Stimulated activated CD4-positive, alpha-beta T cell treated with anti-CD3 and anti-CD28 coated beads, Interleukin-4, amount 100 ng/mL, for 1 hour (primary cell): ENCODE measurements at places on chromosomes 12 and 14.

DNA sequence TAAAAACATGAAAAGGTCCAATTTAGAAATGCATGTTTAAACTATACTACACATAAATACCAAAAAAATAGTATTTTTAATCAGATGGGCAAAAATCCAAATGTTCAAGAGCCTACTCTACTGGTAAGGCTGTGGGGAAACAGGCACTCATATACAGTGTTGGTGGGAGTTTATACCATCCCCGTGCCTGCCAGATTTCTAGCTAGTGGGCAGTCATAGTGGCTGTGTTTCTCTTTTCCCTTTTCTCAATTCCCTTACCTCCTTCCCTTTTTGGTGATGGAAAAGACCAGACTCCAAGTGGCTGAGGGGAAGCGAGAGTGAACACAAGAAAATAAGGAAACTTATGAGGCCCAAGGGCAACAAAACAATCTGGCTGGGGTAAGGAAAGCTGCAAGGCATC lies 14.7 kb downstream of the ZNF641 start:
- DNase-seq: no peak

DNA sequence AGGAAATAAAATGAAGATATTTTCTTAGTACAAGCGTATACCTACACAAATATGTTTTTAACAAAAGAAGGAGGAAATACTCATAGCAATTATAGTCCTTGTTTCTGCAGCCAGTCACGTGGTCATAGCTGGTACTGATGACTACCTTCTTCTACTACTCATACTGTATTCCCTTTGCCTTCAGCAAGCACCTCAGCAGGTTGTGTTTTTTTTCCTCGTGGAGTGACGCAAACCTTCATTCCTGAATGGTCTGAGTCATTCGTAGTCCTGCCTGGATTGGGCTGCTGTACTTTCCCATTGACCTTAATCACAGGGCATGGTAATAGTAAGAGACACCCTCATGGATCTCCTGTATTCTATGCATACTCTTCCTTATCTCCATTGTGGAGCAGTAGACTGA lies 25.7 kb upstream of the SLC16A7 start:
- no peak for DNase-seq

- DNase-seq: no peak
Observed at GRCh38 chr12:66438601-66439000, 136.3 kb downstream of the HELB start.

DNA sequence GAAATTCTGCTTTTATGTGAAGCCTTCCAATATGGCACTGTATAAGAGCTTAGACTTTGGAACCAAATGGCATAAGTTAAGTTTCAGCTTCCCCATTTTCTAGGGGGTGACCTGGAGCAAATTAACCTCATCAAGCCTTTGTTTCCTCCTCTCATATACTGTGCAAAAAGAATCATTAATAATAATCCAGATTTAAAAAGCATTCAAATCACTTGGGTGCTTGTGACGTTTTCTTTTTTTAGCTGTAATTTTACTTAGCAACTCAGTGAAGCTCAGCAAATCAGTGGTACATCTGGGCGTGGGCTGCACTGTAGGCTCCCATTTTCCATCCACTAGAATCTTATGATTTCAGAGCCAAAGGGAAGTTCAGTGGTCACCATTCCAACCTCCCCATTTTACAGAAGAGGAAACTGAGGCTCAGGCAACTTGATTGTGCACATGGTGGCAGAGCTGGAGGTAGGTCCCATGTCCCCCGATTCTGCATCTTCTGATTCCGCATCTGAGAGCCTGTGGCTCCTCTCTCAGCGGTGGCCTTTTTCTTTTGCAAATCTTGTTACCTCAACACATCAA lies 131.2 kb downstream of the SNAPC1 start:
- DNase-seq: no peak

DNA sequence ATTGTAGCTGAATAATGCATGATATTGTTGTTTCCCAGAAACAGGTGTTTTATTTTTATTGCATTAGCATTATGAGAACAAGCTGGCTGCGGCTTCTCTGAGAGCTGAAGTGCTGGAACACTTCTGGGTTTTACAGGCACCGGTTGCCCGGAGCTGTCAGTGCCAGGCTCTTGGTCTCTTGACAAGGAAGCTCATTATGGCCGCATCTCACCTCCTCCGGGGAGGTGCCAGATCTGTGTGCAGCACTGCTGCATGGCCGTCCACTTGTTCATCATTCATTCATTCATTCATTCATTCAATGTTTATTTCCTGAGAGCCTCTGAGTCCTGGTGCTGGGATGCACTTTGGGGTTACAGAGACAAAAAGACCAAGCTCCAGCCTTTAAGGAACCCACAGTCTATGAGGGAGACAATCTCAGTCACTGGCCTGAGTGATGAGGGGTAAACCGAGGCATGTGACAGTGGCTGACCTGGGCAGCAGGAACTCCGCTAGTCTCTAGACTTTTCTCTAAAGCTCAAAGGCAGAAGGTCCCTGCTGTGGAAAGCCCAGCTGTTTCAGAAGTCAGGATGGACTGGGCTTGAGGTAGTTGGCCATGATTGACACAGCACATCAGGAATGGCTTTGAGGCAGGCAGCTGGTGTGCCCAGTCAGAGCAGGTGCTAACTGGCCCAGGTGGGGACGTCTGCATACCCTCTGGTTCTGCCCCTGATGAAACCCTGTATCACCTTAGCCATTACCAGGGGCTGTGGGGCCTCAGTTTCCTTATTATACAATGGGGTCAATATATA lies 181.0 kb downstream of the ADGRD1 start:
- no peak for DNase-seq

DNA sequence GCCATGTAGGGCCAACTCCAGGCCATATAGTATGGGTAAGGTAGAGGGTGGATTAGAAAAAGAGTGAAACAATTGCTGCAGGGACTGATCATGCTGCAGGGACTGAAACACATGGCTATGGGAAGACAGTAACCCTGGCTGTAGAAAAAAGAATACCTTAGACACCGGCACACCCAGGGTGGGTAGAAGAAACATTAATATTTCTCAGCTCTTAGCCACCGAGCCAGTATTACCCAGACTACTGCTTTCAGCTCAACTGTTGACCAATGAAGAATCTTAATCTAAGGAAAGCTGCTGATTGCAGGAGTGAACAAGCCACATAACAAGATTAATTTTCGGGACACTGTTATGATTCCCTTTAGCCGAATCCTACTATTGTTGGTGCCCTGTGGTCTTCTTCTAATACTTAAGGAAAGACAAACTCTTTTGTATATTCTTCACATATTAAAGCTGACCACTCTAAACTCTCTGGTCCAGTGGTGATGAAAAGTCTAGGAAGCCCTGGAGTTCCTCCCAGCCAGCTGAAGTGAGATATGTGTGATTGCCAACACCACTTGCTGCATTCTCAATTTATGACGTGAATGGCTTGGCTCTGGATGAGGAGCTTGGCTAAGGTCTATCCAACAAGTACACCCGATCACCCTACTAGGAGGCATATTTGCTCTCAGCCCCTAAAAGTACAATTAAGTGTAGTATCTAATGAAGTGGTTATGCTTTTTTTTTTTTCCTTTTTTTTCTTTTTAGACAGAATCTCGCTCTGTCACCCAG lies 69.2 kb downstream of the NOVA1 start:
- no peak for DNase-seq

DNA sequence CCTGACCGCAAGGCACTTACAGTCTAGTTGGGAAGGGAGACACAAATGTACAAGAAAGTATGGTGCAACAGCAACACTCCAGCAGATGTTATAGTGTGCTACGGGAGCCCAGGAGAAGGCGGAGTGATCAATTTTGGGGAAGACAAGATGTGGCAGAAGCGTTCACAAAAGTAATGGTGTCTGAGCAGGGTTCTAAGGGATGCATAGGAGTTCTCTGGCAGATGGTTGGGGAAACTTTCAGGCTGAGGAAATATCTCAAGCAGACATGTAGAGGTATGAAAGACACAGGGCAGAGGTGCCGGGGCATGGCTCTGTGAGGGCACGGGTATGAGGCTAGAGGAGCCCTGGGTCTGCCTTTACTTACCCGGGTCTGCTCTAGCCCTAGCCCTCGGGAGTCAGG lies 5.1 kb upstream of the TNFRSF1A start:
- no peak for DNase-seq

GRCh38 chr14:31371646-31372045 lies 48.7 kb downstream of the HEATR5A start:
- no peak for DNase-seq

- no peak for DNase-seq
Observed at GRCh38 chr14:60958146-60958545, 22.7 kb downstream of the TRMT5 start.

GRCh38 chr14:72169521-72169920 lies 237.3 kb downstream of the RGS6 start:
- DNase-seq: no peak

- no peak for DNase-seq
Observed at GRCh38 chr12:53939141-53940108, 794 bp downstream of the HOXC13 start.

- no peak for DNase-seq
Observed at GRCh38 chr14:33842299-33842698, 108.6 kb downstream of the EGLN3 start.

GRCh38 chr14:88252498-88252897 lies 70.6 kb downstream of the KCNK10 start:
- no peak for DNase-seq

DNA sequence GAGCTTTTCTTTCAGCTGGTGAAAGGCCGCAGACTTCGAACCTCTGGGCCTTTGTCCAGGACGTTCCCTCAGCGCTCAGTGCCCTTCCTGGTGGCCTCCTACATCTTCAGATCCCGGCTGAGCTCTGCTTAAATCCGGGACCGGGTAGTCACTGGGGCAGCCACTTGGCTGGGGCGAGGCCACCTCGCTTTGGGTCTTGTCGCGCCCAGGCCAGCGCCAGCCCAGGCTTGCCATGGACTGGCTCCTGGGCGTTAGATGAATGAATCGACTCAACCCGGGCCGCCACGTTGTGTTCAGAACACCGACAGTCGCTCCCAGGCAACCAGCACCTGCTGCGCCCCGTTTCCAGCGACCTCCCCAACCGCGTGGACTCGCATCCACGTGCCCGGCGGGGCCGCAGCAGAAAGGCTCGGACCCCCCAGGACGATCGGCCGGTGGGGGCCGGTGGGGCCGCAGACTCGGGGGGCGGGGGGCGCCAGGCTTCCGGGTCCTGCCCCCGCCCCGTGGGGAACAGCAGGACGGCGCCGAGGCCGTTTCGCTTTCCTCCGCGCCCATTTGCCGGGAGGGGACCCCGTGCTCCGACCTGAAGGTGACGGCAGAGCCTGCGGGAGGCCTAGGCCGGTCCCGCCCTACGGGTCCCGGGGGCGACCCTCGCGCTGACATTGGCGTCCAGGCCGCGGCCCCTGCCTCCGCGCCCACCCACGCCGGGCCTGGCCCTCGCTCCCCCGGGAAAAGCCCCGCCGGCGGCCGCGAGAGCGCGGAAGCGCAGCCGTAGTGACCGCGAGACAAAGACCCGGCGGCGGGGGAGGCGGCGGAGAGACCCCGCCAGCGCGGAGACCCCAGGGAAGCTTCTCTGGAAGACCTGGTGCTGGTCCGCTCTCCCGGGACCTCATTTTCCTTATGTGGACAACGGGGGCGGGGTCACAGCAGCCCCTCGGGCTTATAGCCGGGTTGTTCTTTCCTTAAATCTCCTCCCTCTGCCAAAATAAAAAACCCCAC lies 37.3 kb upstream of the RCOR1 start:
- DNase-seq: peak; percentile 63

- no peak for DNase-seq
Observed at GRCh38 chr12:54261815-54262402, 18.0 kb downstream of the CBX5 start.

GRCh38 chr14:20002319-20002718 lies 356 bp downstream of the OR4Q2 start:
- no peak for DNase-seq

DNA sequence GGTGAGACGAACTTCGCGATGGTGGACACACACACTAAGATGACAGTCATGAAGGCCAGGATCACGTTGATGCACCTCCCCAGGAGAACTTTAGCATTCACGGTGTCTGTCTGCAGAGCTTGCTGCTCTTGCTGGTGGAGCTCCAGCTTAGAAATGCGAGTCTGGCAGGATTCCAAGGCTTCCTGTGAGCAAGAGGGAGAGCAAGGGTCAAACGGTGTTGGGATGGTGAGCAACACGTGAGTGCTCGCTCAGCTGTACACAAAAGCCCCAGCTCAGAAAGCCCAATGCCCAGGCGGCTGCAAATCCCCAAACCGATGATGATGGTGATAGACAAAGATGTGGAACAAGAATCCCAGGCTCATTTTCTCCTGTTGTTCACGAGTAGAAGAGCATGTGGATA lies 78.8 kb downstream of the TMCC3 start:
- no peak for DNase-seq

GRCh38 chr14:91364524-91365270 lies 52.9 kb downstream of the CCDC88C start:
- DNase-seq: no peak
